Adrenal gland (tissue), 19 donors: ENCODE measurements at places on chromosomes 2 and 18. TPM values are rescaled to one million over a fixed set of nuclear protein-coding genes. Genes with fewer than 3 reads are reported as not detected.
A peak's percentile ranks its signal among the peaks of the same experiment; 100 is the strongest.

Gene HMSD
- not detected for polyA plus RNA-seq

Gene CD8B2
- polyA plus RNA-seq = not detected

DNA sequence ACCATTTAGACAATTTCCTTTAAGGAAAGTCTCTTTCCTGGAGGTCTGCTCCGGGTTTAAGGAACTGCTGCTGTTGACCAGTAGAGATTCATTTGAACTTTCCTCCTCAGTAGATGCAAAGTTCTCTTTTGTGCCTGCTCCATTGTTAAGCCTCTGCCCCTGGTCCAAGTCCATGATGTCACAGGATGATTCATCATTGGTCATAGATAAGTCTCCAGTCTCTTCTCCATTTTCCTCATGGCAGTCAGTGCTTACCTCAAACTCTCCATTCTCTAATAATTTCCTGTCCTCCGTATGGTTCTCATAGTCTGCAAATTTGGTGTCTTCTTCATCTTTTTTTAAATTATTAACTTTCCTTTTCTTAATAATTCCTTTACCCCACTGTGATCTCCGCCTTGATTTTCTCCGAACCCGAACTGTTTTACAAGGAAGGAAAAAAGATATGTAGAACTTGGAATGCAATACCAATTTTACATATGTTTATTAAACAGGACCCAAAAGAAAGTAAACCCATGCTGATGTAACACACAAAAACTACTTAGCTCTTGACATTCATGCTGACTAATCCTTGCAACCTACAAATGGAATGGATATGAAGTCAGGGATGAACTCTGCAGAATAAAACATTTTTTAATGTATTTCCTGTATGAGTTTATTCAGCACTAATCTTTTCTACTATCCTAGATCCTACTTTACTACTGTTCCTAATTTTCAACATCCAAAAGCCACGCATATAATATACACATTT is 169.1 kb downstream of the ATAD2B start:
- peak; percentile 17 for DNase-seq

DNA sequence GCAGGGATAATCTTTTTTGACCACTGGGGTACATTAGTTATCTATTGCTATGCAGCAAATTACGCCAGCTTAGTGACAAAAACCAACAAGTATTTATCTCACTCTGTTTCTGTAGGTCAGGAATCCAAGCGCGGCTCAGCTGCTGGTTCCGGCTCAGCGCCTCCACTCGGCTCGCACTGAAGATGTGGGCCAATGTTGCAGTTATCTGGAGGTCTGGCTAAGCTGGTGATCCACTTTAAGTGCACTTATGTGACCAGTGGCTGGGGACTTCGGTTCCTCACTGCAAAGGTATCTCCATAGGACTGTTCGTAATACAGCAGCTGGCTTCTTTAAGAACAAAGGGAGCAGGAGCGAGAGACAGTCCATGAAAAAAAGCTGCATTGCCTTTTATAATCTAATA is 591.9 kb downstream of the TMEM182 start:
- no peak for DNase-seq

DNA sequence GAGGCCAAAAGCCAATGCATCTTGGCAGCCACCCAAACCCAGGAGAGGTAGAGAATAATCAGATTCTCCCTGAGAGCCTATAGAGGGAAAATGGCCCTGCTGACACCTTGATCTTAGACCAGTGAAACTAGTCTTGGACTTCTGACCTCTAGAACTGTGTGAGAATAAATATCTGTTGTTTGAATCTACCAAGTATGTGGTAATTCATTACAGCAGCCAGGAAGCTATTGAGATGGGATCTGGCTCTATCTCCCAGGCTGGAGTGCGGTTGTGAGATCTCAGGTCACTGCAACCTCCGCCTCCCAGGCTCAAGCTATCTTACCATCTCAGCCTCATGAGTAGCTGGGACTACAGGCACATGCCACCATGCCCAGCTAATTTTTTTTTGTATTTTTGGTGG is 567.2 kb downstream of the MBD2 start:
- DNase-seq = no peak

Gene DSG1
- polyA plus RNA-seq = not detected

GRCh38 chr2:212811921-212812320 is 273.3 kb upstream of the ERBB4 start:
- DNase-seq = no peak

Gene QPCT
- 30.6 TPM for polyA plus RNA-seq

Gene PKDCC
- 47.5 TPM for polyA plus RNA-seq

GRCh38 chr2:152488075-152488474 is 153.1 kb downstream of the FMNL2 start:
- no peak for DNase-seq

DNA sequence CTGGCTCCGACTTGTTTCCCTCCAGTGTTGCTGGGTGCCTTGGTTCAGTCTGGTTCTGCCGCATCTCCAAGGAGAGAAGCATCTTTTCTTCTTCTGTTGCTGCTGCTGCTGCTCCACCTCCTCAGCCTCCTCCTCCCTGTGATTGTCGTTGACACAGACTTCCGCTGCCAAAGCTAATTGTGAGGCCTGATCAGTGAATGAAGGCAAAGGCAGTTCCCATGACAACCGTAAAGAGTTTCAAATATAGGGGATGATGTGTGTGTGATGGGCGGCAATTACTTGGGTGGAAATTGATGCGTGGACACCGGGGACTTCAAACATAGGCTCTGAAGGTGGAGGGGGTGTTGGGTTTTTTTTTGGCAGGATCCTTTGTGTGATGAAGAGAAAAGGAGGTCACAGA is 13.7 kb downstream of the TET3 start:
- DNase-seq = no peak

Gene ACTG2
- 14.1 TPM for polyA plus RNA-seq

- DNase-seq = no peak
Measured at GRCh38 chr18:11548916-11549551, 60.4 kb upstream of the SLC35G4 start.
